Activated CD4-positive, CD25-positive, alpha-beta regulatory T cell treated with anti-CD3 and anti-CD28 coated beads, Interleukin-2, amount 50 U/mL, for 16 hours (primary cell): ENCODE measurements at places on chromosomes 13 and 19.

- no peak for DNase-seq
Observed at GRCh38 chr13:63497601-63498000, 2082.0 kb upstream of the PCDH20 start.

DNA sequence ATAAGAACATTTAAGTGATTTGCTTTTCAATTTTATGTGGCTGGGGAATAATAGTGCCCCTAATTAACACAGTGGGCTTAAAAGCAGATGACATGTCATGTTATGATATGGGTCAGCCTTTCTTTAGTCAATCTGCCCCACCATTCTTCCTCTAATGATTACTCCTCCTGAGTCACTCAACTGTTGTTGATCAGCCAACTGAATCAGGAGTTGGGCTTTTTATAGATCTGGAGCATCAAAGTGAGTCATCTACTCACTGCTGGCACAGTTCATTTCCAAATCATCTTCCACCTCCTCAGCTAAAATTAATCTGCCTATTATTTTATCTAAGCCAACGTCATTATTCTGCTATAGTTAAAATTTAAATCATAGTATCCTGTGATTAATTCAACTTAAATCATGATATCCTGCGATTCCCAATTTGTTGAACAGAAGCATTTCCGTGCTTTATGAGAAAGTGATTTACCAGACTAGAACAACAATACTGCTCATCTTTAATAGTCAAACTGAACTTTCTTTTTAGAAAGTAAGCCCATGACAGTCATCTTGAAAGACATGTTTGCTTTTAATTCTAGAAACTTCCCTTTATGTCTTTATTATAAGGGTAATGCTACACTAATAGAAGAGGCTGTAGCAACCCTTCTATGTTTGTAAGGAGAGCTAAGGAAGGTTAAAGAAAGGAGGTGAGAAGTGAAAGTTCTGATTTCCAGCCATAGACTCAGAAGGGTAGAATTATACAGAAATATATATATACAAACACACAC lies 551.4 kb downstream of the TBC1D4 start:
- DNase-seq, result no peak

DNA sequence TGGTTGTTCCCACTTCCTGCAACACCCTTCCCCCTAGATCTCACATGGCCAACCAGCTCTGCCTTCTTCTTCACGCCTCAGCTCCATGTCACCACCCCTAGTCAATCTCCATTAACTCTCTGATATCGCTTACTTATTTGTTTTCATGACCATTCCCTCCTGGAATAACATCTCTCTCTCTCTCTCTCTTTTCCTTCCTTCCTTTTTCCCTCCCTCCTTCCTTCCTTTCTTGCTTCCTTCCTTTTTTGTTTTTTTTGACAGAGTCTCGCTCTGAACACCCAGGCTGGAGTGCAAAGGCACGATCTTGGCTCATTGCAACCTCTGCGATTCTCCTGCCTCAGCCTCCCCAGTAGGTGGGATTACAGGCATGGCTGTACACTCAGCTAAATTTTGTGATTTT lies 44.9 kb upstream of the ADGRL1 start:
- no peak for DNase-seq

GRCh38 chr19:55149078-55150003 lies at the start of gene TNNT1:
Gene TNNT1, minus strand, starts transcription at chr19:55149206. Its CDS starts 2,049 bp downstream, at chr19:55147157.
- no peak for DNase-seq

GRCh38 chr13:109481040-109481439 lies 305.3 kb downstream of the IRS2 start:
- DNase-seq, result no peak

DNA sequence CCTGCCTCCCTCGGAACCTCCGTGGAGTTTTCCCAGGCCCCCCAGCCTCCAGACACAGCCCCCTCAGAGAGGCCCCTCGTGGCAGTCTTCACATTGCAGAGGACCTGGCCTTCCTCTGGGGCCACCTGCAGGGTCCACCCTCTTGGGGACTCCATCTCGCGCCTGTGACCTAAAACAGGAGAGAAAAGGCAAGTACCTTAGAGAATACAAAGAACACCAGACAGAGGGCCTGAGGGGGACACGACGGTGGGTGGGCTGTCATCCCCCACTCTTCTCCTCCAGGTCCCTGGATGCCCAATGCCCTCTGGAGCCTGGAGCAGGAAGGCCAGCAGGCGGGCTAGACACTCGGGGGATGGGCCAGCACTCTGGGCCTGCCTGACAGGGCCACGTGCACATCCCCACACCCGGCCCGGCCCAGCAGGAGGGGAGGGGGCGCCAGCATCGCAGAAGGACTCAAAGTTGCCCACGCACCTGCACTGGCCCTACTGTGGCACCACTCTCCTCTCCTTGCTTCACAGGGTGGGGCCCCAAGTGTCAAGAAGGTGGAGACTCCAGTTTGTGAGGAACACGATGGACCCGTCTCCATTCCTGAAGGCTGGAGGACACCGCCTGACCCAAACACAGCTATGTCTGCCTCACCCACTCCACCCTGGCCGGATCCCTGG lies 4.3 kb upstream of the A1BG start:
- DNase-seq, result no peak
